CD4-positive, alpha-beta memory T cell (primary cell): ENCODE measurements at places on chromosomes 12 and 14.
A peak's percentile ranks its signal among the peaks of the same experiment; 100 is the strongest.

- no peak overlapping the region for H3K4me3 ChIP-seq
- no peaks in the 10 kb centered on the region for H3K36me3 ChIP-seq
- no peaks in the 10 kb centered on the region for H3K27me3 ChIP-seq
- H3K27ac ChIP-seq = no peak overlapping the region
- H3K4me1 ChIP-seq = no peaks in the 10 kb centered on the region
Measured at GRCh38 chr12:29717540-29718100, 66.1 kb downstream of the TMTC1 start.

- DNase-seq = no peak
- H3K27ac ChIP-seq = no peak overlapping the region
- H3K4me3 ChIP-seq = no peak overlapping the region
- no peaks in the 10 kb centered on the region for H3K27me3 ChIP-seq
Measured at GRCh38 chr12:25992026-25992782, 33.7 kb downstream of the RASSF8 start.

- H3K36me3 ChIP-seq = no peaks in the 10 kb centered on the region
- no peak overlapping the region for H3K4me3 ChIP-seq
- H3K27ac ChIP-seq = no peak overlapping the region
- no peak for DNase-seq
- H3K4me1 ChIP-seq = no peaks in the 10 kb centered on the region
Measured at GRCh38 chr12:102757154-102757881, 159.7 kb downstream of the PAH start.

GRCh38 chr14:62409626-62410300 is 635.5 kb downstream of the KCNH5 start:
- no peaks in the 10 kb centered on the region for H3K27me3 ChIP-seq
- no peak overlapping the region for H3K27ac ChIP-seq
- H3K4me3 ChIP-seq = no peak overlapping the region
- H3K4me1 ChIP-seq = no peaks in the 10 kb centered on the region
- no peaks in the 10 kb centered on the region for H3K36me3 ChIP-seq

DNA sequence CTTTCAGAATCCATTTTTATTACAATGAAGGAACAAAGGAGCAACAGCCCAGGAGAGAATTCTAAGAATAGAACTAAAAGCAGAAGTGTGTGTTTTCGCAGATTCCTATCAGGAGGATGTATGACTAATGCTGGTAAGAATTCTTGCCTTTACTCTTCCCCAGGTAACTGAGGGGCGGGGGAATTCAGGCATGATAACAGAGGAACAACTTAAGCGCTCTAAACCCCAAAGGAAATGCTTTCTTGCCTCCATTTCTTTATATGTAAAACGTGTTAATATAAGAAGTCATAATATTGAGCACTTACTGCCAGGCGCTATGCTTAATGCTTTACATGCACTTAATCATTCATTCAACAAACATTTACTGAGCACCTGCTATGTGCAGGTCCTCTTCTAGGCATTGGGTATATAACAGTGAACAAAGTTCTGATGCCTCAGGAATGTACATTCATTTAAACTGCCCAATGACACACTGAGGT is 4.5 kb downstream of the HCAR1 start:
- H3K27me3 ChIP-seq = no peaks in the 10 kb centered on the region
- H3K36me3 ChIP-seq = no peaks in the 10 kb centered on the region
- peaks cover 26% of the 10 kb centered on the region for H3K4me1 ChIP-seq
- peak; percentile 12 for DNase-seq
- no peak overlapping the region for H3K4me3 ChIP-seq

GRCh38 chr14:105311838-105312237 is 2.7 kb upstream of the PACS2 start:
- no peak for DNase-seq
- H3K36me3 ChIP-seq = no peaks in the 10 kb centered on the region
- H3K4me3 ChIP-seq = no peak overlapping the region
- H3K4me1 ChIP-seq = peaks cover 22% of the 10 kb centered on the region
- no peaks in the 10 kb centered on the region for H3K27me3 ChIP-seq
- H3K27ac ChIP-seq = no peak overlapping the region

DNA sequence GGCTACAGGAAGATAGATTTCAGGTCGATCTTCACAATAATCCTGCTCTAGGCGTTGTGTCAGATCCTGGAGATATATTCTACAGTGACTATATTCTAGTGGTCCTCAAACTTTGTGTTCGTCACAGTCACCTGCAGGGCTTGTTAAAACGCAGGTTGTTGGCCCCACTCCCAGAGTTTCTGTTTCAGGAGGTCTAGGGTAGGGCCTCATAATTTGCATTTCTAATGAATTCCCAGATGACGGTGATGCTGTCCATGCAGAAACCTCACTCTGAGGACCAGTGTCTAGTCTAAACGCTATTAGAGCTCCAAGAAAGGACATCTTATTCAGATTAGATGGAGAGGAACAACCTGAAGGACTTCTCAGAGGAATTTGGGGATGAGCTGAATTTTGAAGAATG is 13.2 kb upstream of the SLC6A13 start:
- H3K4me1 ChIP-seq = no peaks in the 10 kb centered on the region
- no peaks in the 10 kb centered on the region for H3K27me3 ChIP-seq
- DNase-seq = no peak
- no peak overlapping the region for H3K27ac ChIP-seq
- H3K4me3 ChIP-seq = no peak overlapping the region

DNA sequence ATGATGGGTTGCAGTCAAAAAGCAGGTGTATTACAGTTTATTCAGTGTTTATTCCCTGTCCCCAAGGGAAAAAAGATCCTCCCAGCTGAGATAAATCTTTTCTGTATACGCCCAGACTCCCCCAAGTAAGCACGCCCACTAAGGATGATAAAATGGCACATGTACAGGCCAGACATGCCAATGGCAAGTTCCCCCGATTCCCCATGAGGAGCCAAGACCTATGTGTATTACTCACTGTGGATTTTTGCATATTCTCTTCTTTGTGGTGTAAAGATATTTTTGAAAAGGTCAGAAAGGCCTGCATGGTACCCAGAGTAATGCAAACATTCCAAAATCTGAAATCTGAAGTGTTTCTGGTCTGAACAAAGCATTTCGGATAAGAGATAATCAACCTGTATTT is 22.2 kb downstream of the NR2C1 start:
- no peak overlapping the region for H3K27ac ChIP-seq
- H3K4me1 ChIP-seq = no peaks in the 10 kb centered on the region
- peaks cover 20% of the 10 kb centered on the region for H3K36me3 ChIP-seq
- H3K27me3 ChIP-seq = no peaks in the 10 kb centered on the region

- H3K4me3 ChIP-seq = no peak overlapping the region
- DNase-seq = no peak
- no peaks in the 10 kb centered on the region for H3K4me1 ChIP-seq
- H3K36me3 ChIP-seq = no peaks in the 10 kb centered on the region
Measured at GRCh38 chr12:132619386-132620112, 973 bp downstream of the P2RX2 start.

- no peaks in the 10 kb centered on the region for H3K36me3 ChIP-seq
- no peaks in the 10 kb centered on the region for H3K4me1 ChIP-seq
- no peak overlapping the region for H3K4me3 ChIP-seq
- no peaks in the 10 kb centered on the region for H3K27me3 ChIP-seq
- no peak overlapping the region for H3K27ac ChIP-seq
- peak; percentile 44 for DNase-seq
Measured at GRCh38 chr14:80996049-80996901, 40.9 kb downstream of the TSHR start.

GRCh38 chr14:65211341-65211987 is 109.1 kb upstream of the MAX start:
- no peaks in the 10 kb centered on the region for H3K36me3 ChIP-seq
- H3K4me1 ChIP-seq = peaks cover 56% of the 10 kb centered on the region
- no peak overlapping the region for H3K4me3 ChIP-seq
- H3K27ac ChIP-seq = no peak overlapping the region
- DNase-seq = no peak

DNA sequence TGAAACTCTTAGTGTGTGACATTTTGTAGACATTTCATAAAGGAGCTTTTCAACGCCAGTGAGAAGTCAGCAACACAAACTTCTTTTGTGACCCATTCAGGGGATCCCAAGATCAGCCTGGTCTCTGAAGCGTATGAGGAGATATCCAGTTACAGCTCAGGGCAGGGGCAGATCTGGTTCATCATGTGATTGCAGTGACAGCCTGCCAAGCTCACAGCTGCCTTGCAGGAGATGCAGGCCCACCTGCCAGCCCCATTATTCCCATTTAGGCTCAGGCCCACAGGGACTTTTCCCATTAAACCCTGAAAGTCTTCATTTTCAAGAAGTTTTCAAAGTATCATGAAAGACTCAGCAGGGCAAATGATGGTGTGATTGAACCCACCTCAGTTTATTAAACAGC is 38.3 kb downstream of the SRGAP1 start:
- no peak overlapping the region for H3K27ac ChIP-seq
- H3K4me3 ChIP-seq = no peak overlapping the region
- no peak for DNase-seq
- no peaks in the 10 kb centered on the region for H3K36me3 ChIP-seq
- no peaks in the 10 kb centered on the region for H3K27me3 ChIP-seq

- no peaks in the 10 kb centered on the region for H3K27me3 ChIP-seq
- no peaks in the 10 kb centered on the region for H3K4me1 ChIP-seq
- H3K27ac ChIP-seq = no peak overlapping the region
- no peak for DNase-seq
- H3K4me3 ChIP-seq = no peak overlapping the region
Measured at GRCh38 chr12:87847147-87847546, 182.1 kb downstream of the C12orf50 start.

- no peak overlapping the region for H3K27ac ChIP-seq
- no peaks in the 10 kb centered on the region for H3K27me3 ChIP-seq
- no peak for DNase-seq
- H3K4me3 ChIP-seq = no peak overlapping the region
Measured at GRCh38 chr12:64160711-64161060, 61.4 kb downstream of the KICS2 start.

DNA sequence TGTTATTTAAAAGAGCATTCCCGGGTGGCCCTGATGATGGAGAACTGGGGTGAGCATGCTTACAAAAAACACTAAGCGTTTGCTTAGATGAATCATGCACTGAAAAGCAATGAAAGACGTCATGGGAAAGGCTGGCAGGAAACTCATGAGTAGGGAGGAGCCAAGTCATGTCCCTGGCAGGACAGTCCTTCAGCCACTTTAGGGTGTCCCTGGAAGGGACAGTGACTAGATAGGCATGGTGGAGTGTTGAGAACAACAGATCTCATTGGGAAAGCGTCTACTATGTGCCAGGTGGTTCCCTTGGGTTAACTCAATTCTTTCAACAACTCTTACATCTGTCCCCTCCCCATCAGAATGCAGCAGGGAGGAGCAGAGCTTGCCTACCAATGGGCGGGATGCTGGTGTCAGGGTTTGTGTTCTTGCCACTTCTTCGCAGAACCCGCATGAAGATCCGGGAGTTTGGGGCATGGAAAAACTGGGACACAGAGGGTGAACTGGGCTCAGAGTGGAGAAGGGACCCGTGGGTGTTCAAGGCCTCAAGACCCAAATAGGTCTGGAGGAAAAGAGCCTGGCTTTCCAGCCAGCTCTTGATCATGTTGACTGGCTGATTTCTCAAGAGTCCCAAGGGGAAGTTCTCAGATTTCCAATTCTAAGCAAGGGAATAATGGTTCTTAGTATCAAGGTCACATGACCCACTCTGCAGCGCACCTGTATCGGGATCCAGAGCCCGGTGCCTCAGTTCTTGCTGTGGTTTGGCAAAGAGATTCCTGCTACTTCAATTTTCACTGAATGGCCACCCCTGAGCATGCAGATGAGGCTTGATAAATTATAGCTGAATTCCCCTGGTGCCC is 653.9 kb upstream of the TBX3 start:
- H3K27ac ChIP-seq = no peak overlapping the region
- DNase-seq = no peak
- H3K27me3 ChIP-seq = no peaks in the 10 kb centered on the region
- no peak overlapping the region for H3K4me3 ChIP-seq
